ENCODE measurements at places on chromosomes 4 and X.
A peak's percentile ranks its signal among the peaks of the same experiment; 100 is the strongest.

GRCh38 chr4:166519774-166520173, 646.7 kb downstream of the TLL1 start:
- no peak for DNase-seq

GRCh38 chr4:80072228-80072743, 743 bp downstream of the ANTXR2 start:
- DNase-seq: peak; percentile 39

DNA sequence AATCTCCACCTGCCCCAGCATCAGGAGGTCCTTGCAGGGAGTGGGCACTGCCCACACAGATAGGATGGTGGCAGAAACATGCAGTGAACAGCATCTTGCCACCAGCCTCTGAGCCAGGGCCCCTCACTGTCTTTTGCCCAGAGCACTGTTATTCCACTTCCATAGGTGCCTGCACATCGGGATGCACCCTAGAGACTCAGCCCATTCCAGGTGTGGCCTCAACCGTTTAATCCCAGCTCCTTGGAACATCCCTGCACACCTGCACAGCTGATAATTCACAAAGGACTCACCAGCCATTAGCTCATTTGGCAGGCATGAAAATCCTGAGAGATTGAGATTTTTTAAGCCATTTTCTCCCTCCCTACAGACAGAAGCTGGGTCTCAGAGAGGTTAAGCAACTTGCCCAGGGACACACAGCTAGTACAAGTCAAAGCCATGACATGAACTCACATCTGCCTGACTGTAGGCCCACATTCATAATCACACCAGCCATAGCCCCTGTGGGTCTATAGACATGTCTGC, 116.3 kb downstream of the EFNB1 start:
- DNase-seq: no peak

DNA sequence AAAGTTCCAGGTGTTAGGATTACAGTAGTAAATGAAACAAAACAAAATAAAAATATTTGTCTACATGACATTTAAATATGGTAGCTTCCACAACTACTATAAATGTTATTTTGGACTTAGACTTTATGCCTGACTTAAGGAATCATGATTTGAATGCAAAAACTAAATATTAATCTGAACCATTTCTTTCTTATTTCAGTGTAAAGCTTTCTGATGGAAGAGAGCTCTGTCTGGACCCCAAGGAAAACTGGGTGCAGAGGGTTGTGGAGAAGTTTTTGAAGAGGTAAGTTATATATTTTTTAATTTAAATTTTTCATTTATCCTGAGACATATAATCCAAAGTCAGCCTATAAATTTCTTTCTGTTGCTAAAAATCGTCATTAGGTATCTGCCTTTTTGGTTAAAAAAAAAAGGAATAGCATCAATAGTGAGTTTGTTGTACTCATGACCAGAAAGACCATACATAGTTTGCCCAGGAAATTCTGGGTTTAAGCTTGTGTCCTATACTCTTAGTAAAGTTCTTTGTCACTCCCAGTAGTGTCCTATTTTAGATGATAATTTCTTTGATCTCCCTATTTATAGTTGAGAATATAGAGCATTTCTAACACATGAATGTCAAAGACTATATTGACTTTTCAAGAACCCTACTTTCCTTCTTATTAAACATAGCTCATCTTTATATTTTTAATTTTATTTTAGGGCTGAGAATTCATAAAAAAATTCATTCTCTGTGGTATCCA, 1.6 kb downstream of the CXCL8 start:
- DNase-seq: peak; percentile 31

DNA sequence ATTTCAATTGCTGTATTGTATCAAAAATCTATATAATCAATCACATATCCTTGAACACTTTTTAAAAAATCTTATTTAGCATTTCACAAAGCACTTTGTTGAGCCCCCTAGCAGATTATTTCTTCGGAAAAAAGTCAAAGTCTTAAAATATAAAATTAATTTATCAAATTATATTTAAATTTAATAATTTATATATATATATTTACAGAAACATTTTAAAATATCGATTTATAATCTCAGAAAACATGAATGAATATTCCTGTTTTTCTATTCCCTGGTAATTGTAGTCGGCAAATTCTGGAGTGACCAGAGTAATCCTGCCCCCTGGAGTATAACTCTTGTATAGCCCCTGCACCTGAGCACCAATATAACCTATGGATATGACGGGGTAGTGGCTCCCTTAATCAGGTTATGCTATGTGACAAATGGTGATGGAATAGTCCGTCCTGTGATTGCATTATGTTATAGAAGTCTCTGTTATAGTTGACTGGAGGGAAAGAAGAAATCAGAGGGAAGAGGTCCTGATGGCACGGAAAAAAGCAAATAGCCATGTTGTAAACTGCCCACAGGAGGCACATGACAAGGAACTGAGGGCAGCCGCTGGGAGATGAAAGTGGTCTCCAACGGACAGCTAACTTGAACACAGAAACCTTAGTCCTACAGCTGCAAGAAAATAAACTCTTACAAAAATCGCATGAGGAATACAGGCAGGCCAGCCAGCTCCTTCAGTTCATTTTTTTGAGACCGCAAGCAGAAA, 1092.3 kb downstream of the ARAP2 start:
- no peak for DNase-seq

DNA sequence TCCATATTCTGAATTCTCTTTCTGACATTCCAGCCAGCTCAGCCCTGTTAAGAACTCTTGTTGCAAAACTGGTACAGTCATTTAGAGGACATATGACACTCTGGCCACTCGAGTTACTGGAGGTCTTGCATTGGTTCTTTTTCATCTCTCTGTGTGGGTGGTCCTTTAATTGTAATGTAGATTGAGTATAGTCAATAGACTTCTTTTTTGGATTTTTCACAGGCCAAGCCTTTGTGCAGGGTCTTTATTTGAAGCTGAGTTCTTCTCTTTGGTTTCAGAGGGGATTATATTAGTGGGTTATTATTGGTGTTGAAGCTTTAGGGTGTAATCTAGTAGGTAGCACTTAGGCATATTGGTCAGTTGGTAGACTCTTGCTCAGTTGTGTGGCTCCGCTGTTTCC, 118.0 kb upstream of the GIMD1 start:
- no peak for DNase-seq

DNA sequence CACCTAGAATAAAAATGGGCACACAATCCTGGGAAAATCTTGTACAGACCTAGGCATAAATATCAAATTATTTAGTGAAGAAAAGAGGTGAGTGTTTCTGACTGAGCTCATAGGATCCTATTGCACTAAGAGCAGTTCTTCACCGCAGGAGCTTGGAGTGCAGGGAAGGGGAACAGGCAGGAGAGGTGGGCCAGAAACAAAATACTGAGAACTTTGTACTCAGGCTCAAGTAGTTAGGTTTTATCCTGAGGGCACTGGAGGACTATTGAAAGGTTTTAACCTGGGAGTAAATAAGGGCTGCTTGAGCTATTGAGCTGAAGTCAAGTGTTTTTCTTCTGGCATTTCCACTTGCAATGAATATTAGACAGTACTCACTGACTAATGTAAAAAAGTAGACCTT, 12.2 kb downstream of the EPHA5 start:
- no peak for DNase-seq

- no peak for DNase-seq
Measured at GRCh38 chrX:150308041-150308440, 55.1 kb upstream of the MAMLD1 start.

DNA sequence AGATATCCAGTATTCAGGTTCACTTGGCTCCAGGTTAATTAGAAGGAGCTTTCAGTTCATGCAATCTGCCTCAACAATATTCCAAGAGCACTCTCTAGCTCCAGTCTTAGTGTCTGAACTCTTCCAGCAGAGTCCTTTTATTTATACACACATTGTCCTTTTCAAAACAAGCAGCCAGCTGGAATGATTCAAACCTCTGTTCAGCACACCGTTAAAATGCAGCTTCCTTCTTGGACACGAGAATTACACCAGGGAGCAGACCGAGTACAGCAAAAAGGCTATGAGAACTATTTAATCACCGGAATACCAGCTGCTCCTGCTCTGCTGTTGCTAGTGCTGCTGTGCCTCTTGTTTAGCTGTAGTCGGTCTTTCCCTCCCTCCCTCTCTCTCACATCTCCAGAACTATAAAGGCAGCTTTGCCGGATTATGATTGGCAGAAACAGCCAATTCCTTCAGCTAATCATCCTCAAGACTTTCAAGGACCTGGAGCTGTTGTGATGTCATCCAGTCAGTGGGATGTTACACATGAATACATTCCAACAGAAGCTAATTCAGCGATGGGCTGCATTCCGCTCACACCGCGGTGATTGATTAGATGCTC, at the start of gene NDST4:
Gene NDST4, minus strand, starts transcription at position 115 of the 601 bp plus-strand sequence. CDS start 36,584 bp downstream, outside the sequence.
- peak; percentile 62 for DNase-seq
